ENCODE measurements at places on chromosomes 2 and 18. TPM values are rescaled to one million over a fixed set of nuclear protein-coding genes. Genes with fewer than 3 reads are reported as not detected.
A peak's percentile ranks its signal among the peaks of the same experiment; 100 is the strongest.

DNA sequence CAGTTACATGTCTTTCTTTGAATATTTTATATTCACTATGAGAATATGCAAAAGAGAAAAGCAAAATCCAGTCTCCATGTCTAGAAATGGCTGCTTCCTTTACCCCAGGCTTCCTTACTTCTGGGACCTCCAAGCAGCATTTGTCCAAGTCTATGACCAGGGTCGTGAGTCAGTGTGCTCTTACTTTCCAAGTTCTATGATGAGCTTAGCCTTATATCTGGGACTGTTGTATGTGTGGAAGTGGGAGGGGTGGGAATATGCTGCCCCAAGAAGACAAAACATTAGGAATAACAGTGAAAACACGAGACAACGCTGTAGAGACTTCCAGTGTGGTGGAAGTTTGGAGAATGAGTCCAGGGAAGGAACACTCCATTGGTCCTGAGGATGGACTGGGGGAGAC, 21.2 kb upstream of the CHRNA1 start:
- DNase-seq, result peak; percentile 47

DNA sequence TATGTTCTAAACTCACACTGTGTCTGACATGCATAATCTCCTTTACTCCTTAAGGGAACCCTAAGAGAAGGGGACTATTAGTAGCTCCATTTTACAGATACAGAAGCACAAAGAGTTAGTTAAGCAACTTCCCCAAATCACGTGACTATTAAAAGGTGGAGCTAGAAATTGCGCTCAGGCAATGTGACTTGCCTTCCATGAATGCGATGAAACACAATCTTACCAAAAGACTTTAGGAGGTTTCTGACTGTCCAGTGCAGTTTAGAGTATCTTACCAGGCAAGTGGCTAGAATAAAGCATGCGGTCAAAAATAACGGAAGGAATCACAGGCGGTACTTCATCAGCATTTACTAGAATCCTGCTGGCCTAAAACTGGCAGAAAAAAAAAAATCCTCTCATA, 70.4 kb downstream of the ZNF521 start:
- DNase-seq, result no peak

- no peak for DNase-seq
Measured at GRCh38 chr2:207532676-207533075, 2.9 kb downstream of the CREB1 start.

- DNase-seq, result no peak
Measured at GRCh38 chr2:174633623-174633930, 36.0 kb upstream of the WIPF1 start.

GRCh38 chr18:2654169-2654927, 1.2 kb upstream of the SMCHD1 start:
- peak; percentile 3 for DNase-seq

DNA sequence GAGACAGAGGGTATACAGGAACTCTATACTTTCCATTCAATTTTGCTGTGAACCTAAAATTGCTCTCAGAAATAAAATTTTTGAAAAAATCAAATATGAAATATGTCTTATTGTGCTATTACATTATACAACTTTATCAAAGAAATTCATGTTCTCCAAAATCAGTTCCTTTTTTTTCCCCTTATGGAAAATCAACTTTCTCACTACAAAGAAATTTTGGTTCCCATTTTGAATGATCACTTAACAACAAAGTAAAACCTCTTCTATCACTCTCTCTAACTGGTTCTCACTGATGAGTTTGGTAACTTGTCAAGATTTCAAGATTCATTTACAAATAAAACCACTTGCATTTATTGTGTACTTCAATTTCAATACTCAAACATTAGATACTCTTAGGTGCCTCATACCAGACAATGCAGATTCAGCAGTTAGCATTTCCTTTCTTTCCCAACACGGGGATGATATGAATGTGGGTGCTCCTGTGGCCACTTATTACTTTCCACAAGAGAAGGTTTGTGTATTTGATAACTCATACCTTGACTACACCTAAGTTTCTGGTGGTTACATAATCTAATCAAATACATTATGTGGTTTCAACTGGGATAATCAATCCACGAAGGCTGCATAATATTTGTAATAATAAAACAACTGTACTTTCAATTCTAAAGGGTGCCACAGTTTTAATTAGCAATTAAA, 6.4 kb downstream of the PSME4 start:
- no peak for DNase-seq

DNA sequence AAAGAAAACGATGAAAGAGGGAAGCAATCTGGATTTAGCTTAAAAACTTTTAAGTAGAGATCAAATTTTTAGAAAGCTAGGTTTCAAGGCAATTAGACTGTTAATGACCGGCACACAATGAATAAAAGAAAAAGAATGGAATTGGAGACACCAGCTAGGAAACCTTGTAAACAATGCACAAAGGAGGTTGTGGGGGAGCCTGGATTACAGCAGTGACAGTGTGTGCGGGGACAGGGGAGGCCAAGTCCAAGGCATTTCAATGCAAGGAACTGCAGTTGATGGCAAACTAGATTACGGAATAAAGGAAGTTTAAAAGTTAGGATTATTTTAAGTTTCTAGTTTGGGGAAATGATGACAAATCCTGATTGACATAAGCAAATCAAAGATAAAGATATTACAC, 74.5 kb downstream of the DTNB start:
- DNase-seq, result no peak

GRCh38 chr18:78559584-78559983, 420.0 kb upstream of the SALL3 start:
- DNase-seq, result no peak

DNA sequence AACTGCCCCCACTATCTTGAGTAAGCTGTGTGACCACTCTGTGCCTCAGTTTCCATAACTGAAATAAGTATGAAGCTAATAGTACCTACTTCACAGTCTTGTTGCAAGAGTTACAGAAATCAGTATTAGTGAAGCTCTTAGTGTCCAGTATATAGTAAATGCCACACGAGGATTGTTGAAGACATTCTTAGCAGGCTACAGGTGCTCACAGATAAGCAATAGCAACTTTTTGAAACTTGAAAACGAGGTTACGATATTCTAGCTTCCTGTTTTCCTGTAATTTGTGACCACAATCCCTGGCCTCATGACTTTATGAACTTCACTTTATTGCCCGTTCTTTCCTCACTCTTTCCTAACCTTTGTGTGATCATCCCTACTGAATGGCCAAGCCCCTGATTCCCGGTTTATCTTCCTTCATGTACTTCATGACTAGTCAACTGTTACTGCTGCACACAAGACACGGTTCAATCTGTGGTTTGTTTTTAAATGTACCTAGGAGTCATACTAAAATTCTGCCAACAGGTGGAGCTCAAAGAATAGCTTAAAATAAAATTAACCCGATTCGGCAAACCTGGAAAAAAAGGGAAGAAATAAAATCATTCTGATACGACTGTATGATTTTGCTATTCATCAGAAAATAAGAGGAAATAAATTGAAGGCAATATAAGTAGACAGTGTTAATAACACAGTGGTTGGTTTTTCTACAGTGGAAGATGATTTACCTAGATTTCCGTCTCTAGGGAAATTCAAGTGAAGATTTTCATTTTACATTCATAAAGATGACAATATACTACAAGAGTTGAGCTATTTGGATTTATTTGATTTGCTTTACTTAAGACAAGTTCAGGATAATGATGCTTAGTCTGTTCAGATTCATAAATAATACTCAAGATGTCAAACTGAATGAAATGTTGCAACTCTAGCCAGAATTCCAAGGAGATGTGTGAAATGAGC, 38.1 kb upstream of the STAT1 start:
- peak; percentile 74 for DNase-seq

DNA sequence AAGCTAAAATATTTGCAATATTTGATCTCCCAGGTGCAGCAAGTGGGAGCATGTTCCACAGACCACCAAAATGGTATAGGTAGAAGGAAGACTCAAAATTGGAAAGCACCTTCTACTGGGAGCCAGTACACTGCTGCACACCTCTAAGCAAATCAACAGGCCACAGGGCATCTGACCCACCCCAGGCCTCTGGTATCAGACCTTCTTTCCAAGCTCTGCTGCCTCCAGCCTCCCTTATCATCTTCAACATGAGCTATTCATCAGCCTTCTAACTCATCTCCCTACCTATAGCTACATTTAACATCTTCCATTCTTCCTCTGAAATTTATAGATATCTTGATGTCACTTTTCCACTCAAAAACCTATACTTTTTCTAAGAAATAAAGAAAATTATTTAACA, 294.8 kb downstream of the ZEB2 start:
- no peak for DNase-seq

DNA sequence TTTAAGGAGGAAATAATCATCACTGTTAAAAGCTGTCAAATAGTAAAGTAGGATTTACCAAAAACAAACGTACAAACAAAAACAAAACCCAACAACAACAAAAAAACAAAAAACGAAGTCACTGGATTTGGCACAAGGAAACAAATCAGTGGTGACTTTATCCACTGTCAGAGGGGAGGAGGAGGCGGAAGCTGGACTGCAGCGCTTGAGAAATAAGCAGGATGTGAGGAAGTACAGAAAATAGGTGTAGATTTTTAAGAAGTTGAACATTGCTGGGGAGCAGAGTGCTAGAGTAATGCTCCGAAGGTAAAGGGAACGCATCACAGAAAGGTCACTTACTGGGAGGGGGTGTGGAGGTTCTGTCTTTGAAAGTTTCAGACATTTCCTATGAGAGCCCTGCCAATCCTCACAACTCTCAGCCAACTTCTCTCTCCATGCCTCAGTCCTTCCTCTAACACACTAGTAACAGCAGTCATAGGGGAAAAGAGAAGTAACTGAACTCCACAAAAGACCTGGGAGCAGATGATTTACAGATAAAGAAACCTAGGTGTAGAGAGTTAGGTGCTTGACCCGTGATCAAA, 220.2 kb upstream of the SMAD7 start:
- no peak for DNase-seq

GRCh38 chr2:39730685-39731302, 48.3 kb downstream of the THUMPD2 start:
- peak; percentile 35 for DNase-seq

GRCh38 chr18:59959073-59959472, 59.3 kb downstream of the PMAIP1 start:
- DNase-seq, result peak; percentile 27

DNA sequence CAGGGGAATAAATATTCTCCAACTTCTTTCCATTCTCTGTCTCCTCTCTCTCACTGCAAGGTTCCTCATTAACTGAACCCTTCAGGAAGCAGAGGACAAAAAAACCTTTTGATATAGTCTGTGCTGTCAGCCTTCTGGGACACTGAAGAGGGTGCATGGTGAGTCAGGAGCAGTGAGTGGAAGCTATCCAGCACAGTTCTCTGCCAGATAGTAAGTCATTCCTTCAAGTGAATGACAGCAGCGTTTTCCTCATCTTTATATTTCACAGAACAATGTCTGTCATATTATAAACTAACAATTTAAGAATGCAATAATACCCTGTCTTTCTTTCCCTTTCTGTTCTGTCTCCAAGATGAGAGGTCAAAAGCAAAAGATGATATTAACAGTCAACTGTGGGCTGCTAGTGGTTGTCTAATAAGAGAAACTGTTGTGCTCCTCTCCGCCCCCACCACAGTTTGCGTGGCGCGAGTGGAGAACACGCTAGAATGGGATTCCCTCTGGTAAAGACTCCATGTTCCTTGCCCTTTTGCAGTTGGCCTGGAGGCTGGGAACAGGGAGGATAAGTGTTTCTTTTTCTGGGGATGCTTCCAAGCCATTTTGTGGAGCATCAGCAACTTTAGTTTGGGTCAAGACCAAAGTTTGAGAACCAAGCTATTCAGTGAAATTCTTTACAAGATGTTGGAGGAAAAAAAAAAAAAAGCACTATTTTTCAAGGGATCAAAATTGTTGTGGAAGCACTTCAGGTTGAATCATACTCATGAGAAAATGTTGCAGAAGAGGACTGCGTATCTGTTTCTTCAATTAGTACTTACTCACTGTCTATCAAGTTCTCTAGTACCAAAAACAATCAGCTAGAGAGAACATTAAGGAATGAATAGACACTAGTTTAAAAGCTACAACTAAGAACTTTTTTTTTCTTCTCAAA, 430.2 kb downstream of the SETBP1 start:
- no peak for DNase-seq

- DNase-seq, result no peak
Measured at GRCh38 chr18:78368726-78369125, 610.9 kb upstream of the SALL3 start.

GRCh38 chr2:20673686-20674308, 6.9 kb downstream of the GDF7 start:
- DNase-seq, result no peak

DNA sequence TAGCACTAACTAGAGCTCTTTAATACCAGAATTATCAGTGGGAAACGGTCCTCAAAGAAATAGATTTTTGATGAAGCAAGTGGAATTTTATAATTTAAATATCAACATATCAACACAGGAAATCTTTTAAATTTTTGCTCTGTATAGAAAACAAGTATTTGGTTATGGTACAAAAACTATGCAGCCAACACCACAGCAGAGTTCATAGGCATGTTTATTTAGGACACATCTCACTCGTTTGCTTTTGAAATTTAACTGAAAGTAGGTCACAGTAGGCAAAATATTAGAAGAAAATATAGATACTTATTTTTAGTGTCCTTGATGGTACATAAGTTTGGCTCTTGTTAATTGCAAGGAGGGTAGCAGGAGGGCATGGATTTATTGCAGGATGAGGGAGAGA, 34.3 kb upstream of the TANC1 start:
- DNase-seq, result no peak

DNA sequence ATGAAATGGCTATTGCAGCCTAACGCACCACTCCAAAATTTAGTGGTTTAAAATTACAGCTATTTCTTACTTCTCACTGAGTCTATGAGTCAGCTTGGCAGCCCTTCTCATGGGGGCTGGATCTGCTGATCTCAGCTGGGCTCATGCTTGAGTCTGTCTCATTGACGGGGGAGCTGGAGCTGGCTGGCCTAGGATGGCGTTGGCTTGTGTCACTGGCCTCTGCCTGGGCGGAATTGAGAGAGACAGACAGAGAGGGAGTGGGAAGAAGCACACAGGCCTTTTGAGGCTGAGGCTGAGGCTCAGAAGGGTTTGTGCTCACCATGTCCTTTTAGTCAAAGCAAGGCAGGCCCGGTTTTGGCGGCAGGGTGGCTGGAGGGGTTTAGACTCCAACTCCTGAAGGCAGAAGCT, 412.1 kb upstream of the MYT1L start:
- peak; percentile 1 for DNase-seq

GRCh38 chr2:218435003-218435982, 16.4 kb downstream of the VIL1 start:
- DNase-seq, result peak; percentile 6

GRCh38 chr2:173239644-173240043, 115.0 kb upstream of the CDCA7 start:
- peak; percentile 44 for DNase-seq

EML6 gene
- total RNA-seq, result 0.18 TPM

IRS1 gene
- total RNA-seq, result 21.1 TPM

ACMSD gene
- not detected for total RNA-seq

IKZF2 gene
- total RNA-seq, result 19.4 TPM

DLGAP1 gene
- total RNA-seq, result under 0.01 TPM

OR6B2 gene
- total RNA-seq, result not detected

RGPD5 gene
- 14.3 TPM for total RNA-seq

ALPI gene
- not detected for total RNA-seq

CHRND gene
- total RNA-seq, result not detected

LYPD6B gene
- total RNA-seq, result not detected

SIX2 gene
- not detected for total RNA-seq

TSPYL6 gene
- not detected for total RNA-seq

LIMS3 gene
- total RNA-seq, result 12.7 TPM

SCYGR6 gene
- not detected for total RNA-seq

CD207 gene
- not detected for total RNA-seq

CCDC141 gene
- not detected for total RNA-seq

GPR17 gene
- total RNA-seq, result not detected
